ENCODE measurements at places on chromosomes 11 and 22.
A peak's percentile ranks its signal among the peaks of the same experiment; 100 is the strongest.

GRCh38 chr11:28529540-28530410 is 421.6 kb downstream of the METTL15 start:
- DNase-seq, result peak; percentile 58
- H3K27ac ChIP-seq, result no peak overlapping the region
- H3K36me3 ChIP-seq, result no peaks in the 10 kb centered on the region
- H3K4me1 ChIP-seq, result no peaks in the 10 kb centered on the region

DNA sequence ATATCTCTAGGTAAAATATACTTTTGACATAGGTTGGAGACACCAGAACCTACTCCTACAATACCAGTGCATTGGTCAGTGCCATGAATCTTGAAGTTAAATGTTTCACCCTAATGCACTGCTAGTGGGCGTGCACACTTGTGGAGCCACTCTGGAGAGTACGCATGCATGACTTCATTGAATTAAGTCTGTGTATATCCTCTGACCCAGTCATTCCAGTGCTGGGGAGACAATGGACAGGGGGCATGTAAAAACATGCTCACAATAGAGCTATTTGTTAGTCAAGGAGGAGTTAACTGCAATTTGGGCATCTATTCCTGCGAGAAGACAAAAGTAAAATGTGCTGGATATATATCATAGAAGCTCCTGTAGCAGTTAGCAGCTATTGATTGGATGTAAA is 335.4 kb upstream of the NCAM1 start:
- H3K36me3 ChIP-seq, result no peaks in the 10 kb centered on the region
- H3K27me3 ChIP-seq, result no peaks in the 10 kb centered on the region
- H3K27ac ChIP-seq, result no peak overlapping the region
- H3K4me3 ChIP-seq, result no peak overlapping the region

DNA sequence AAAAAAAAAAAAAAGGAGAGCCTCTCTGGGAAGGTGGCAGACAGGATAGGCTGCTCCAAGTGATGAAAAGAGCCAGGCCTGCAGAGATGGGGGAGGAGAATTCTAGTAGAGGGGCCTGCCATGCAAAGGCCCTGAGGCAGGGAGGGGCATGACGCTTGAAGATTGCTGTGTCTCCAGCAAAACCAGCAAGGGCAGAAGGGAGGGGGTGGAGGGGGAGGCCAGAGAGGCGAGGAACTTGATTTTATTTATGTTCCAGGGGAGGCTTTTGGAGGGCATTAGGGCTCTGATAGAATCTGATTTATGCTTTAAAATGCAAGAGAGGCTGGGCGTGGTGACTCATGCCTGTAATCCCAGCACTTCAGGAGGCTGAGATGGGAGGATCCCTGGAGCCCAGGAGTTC is 16.7 kb upstream of the PACSIN2 start:
- no peak overlapping the region for H3K27ac ChIP-seq
- H3K36me3 ChIP-seq, result no peaks in the 10 kb centered on the region
- no peak for DNase-seq
- H3K4me3 ChIP-seq, result no peak overlapping the region
- H3K27me3 ChIP-seq, result peaks cover 3% of the 10 kb centered on the region

GRCh38 chr22:24474649-24475255 is 20.4 kb upstream of the UPB1 start:
- no peak overlapping the region for H3K4me3 ChIP-seq
- no peak overlapping the region for H3K27ac ChIP-seq
- H3K36me3 ChIP-seq, result no peaks in the 10 kb centered on the region
- DNase-seq, result no peak

DNA sequence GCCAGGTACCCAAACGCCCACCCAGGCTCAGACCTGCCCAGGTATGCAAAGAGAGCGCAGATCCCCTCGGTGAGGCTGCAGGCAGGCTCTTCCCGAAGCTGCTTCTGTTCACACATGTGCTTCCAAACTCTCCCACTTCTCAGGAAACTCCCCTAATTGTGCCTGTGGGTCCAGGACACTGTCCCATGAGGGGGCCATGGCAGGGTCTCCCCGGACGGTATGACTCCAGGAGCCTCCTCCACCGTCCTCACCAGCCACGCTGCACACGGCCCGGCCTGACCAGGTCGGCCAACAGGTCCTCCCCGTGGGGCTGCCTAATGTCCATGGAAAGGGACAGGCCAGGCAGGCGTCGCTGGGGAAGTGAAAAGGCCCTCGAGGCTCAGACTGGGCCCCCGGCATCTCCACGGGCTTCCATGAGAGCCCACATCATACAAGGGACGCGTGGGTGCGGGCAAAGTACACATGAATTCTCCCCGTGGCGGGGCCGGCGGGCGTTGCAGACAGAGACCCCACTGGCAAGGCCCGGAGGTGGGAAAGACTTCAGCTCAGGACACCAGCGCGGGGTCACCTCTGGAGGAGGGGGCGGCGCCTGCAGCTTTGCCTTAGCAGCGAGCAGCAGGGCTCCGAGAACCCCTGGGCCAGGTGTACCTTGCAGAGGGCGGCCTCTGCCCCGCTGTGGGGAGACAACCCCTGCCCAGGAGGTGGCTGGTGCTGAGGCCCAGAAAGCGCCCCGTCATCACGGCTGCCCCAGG is 526.1 kb downstream of the BRD1 start:
- no peak overlapping the region for H3K4me3 ChIP-seq
- H3K27ac ChIP-seq, result no peak overlapping the region
- peaks cover 70% of the 10 kb centered on the region for H3K27me3 ChIP-seq
- H3K36me3 ChIP-seq, result no peaks in the 10 kb centered on the region
- H3K4me1 ChIP-seq, result no peaks in the 10 kb centered on the region

- H3K4me1 ChIP-seq, result no peaks in the 10 kb centered on the region
- H3K27me3 ChIP-seq, result peaks cover 45% of the 10 kb centered on the region
- no peak for DNase-seq
- no peak overlapping the region for H3K4me3 ChIP-seq
Measured at GRCh38 chr11:46335890-46336562, 11.2 kb upstream of the DGKZ start.

DNA sequence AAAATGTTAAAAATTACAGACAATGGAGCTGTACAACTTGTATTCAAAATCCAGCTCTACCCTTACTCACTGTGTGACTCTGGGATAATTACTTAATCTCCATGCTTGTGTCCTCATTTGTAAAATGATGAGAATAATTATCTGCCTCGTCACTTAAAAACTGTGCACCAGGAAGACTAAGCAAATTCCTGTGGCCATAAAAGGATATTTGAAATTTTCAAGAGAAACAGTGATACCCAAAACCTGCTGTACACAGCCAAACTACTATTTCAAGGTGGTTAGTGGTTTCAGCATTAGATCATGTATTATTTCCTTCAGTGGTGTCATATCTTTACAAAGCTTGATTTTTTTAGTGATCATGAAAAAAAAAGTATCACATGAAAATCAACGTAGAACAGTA is 136.9 kb downstream of the METTL15 start:
- H3K36me3 ChIP-seq, result no peaks in the 10 kb centered on the region
- H3K4me1 ChIP-seq, result peaks cover 25% of the 10 kb centered on the region
- no peak overlapping the region for H3K4me3 ChIP-seq

DNA sequence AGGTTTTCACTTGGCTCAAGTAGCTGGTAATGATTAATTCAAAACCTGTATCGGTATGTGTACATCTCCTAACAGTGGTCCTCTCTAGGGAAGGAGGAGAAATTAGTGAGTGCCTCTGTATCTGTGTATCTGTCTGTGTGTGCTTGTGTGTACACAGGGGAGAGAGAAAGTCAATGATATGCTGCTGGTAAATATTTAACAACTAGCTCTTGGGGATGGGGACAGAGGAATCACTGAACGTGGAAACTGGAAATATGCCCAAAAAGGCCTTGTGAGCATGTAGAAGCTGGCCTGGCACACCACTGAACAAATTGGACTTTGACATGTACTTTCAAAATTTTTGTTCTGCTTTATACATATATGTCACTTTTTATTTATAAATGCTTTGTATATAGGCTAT is 214.0 kb upstream of the SYN3 start:
- no peaks in the 10 kb centered on the region for H3K27me3 ChIP-seq
- no peaks in the 10 kb centered on the region for H3K36me3 ChIP-seq
- H3K4me3 ChIP-seq, result no peak overlapping the region
- H3K4me1 ChIP-seq, result peaks cover 8% of the 10 kb centered on the region
- DNase-seq, result no peak
- H3K27ac ChIP-seq, result no peak overlapping the region

GRCh38 chr11:11320825-11321224 is 32.2 kb downstream of the CSNK2A3 start:
- H3K36me3 ChIP-seq, result no peaks in the 10 kb centered on the region
- no peaks in the 10 kb centered on the region for H3K4me1 ChIP-seq
- H3K27me3 ChIP-seq, result no peaks in the 10 kb centered on the region
- no peak for DNase-seq
- H3K27ac ChIP-seq, result no peak overlapping the region
- no peak overlapping the region for H3K4me3 ChIP-seq

GRCh38 chr11:68261749-68262543 is 9.8 kb downstream of the C11orf24 start:
- H3K27me3 ChIP-seq, result no peaks in the 10 kb centered on the region
- H3K27ac ChIP-seq, result no peak overlapping the region
- H3K36me3 ChIP-seq, result no peaks in the 10 kb centered on the region
- DNase-seq, result no peak
- H3K4me3 ChIP-seq, result no peak overlapping the region

DNA sequence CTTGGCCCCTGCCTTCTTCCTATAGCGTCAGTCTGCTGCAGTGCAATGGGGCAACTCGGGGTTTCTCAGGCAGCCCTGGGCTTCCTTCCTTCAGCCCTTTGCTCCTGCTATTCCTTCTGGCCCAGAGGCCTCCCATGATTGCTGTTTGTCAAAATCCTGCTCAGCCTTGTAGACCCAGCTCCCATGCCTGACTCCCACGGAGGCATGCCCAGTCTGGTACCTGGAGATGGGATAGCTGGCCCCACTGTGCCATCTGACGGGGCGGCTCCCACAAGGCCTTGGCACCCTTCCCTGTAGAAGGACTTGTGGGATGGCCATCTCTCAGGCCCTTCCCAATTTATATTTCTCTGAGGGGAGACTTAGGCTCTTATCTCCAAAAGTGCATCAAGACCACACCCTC is 590 bp upstream of the CD6 start:
- no peaks in the 10 kb centered on the region for H3K4me1 ChIP-seq
- no peaks in the 10 kb centered on the region for H3K36me3 ChIP-seq
- no peaks in the 10 kb centered on the region for H3K27me3 ChIP-seq
- no peak for DNase-seq
- H3K4me3 ChIP-seq, result no peak overlapping the region

GRCh38 chr11:129315781-129316579 is 59.7 kb upstream of the BARX2 start:
- H3K4me1 ChIP-seq, result no peaks in the 10 kb centered on the region
- H3K36me3 ChIP-seq, result no peaks in the 10 kb centered on the region
- H3K27ac ChIP-seq, result no peak overlapping the region
- no peaks in the 10 kb centered on the region for H3K27me3 ChIP-seq

- no peaks in the 10 kb centered on the region for H3K36me3 ChIP-seq
- H3K4me1 ChIP-seq, result no peaks in the 10 kb centered on the region
- no peak overlapping the region for H3K27ac ChIP-seq
Measured at GRCh38 chr11:113645593-113646349, 60.3 kb downstream of the TMPRSS5 start.

GRCh38 chr11:134901955-134902918 is 490.2 kb upstream of the B3GAT1 start:
- no peaks in the 10 kb centered on the region for H3K4me1 ChIP-seq
- H3K36me3 ChIP-seq, result no peaks in the 10 kb centered on the region
- H3K27ac ChIP-seq, result no peak overlapping the region
- DNase-seq, result no peak

GRCh38 chr11:75428281-75428724 is 4.7 kb downstream of the KLHL35 start:
- H3K27me3 ChIP-seq, result peaks cover 30% of the 10 kb centered on the region
- no peak overlapping the region for H3K27ac ChIP-seq
- H3K4me3 ChIP-seq, result no peak overlapping the region
- no peaks in the 10 kb centered on the region for H3K36me3 ChIP-seq
- no peak for DNase-seq
- H3K4me1 ChIP-seq, result no peaks in the 10 kb centered on the region

All from MM.1S (cell line).